Activated CD4-positive, alpha-beta T cell treated with anti-CD3 and anti-CD28 coated beads, Interleukin-2, amount 50 U/mL, for 4 hours (primary cell): ENCODE measurements at places on chromosomes 1 and 21.

GRCh38 chr1:113042285-113043143 is 30.5 kb upstream of the LRIG2 start:
- no peak for DNase-seq

- no peak for DNase-seq
Measured at GRCh38 chr1:22487781-22488180, 36.1 kb downstream of the ZBTB40 start.

DNA sequence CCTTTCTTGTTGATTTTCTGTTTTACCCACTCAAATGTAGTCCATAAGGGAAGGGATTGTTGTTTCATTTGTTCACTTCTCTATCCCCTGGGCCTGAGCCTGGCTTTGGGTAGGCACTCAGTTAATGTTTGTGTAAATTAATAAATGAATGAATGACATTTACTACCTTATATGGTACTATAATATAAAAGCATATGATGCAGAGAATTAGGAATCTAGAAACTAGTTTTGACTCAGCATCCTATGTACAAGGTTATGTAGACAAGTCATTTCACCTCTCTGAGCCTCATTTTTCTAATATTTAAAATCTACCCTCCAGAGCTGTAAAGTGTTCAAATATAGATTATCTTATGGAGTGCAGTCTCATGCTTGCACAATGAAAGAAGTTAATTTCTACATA is 68.9 kb upstream of the S1PR1 start:
- no peak for DNase-seq

DNA sequence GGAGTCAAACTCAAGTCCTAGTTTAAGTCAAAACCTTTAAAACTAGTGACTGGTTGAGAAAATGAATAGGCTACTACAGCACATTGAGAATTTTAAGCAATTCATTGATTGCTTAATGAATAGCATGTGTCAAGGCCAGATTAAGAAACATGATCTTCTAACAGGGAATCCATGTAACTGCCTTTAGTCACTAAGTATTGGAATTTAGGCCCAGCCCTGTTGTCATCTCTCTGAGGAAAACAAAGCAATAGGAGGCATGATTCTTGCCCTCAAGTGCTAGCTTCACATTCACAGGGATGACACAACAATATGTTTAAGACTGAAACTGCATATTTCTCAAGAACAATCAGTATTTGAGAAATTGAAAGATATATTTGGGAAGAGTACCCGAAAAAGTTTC is 70.0 kb upstream of the PTGS2 start:
- no peak for DNase-seq

DNA sequence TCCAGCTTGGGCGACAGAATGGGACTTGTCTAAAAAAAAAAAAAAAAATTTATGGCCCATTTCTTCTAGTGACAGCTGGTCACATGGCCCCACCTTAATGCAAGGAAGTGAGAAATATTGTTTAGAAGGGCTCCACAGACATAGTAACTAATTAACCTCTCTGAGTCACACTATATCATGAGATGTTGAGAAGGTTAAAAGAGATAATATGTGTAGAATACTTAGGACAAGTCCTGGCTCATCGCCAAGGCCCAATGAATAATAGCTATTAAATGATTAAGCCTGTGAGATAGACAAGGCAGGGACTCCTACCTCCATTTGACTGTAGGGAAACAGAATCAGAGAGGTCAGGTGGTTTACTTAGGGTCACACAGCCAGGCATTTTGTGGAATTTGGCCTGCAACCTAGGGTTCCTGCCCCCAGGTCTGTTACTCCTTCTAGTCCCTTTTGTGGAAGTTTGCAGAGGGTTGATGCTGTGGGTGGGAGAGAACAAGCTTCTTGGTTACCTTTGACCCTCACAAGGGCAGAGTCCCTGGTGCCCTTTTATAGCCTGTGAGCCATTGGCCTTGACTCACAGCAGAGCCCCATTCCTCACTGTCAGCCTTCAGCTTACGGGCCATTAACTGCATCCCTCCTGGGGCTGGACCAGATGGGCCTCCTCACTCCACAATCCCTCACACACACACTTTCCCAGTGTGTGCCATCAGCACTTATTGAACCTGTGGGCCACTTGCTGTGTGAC is 48.5 kb downstream of the OPRD1 start:
- no peak for DNase-seq

DNA sequence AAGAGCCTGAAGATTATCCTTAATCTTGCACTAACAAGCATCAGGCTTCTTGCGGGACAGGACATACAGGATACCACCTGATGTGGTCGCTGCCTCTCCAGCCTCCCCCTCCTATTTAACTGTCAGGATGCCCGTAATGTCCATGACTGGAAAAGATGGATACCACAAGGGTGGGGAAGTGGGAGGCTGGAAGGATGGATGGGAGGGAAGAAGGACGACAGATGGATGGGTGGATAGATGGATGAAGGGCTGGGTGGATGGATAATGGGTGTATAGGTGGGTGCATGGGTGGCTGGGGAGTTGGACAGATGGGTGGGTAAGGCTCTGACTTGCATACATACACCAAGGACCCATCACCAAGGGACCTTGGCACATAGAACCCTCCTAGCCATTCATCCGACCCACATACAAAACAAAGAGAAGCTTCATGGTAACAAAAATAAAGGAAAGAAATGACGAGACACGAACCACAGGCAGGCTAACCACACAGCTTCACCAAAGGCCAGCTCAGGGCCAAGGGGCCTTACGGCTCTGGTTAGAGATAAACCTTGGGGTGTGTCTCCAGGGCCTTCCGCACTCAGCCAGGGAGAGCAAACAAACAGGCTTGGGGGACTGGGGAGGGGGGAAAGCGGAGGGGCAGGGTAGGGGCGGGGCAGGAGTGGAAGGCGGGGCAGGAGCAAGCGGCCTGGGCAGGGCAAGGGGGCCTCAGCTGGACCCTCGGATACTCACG is 50.5 kb downstream of the HSPG2 start:
- DNase-seq, result no peak

DNA sequence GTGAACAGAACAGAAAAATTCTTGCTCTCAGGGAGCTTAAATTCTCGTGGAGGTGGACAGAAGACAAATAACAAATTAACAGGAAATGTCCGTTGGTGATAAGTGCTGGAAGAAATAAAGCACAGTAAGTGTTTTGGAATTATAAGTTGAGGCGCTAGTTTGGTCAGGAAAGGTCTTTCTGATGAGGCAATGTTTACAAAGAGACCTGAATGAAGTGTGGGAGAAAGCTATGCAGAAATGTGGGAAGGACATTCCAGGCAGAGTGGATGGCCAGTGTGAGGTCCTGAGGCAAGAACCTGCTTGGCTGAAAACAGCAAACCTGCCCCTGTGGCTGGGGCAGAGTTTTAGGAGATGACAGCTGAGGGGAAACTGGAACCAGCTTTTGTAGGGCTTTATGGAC is 23.3 kb downstream of the NGF start:
- no peak for DNase-seq

DNA sequence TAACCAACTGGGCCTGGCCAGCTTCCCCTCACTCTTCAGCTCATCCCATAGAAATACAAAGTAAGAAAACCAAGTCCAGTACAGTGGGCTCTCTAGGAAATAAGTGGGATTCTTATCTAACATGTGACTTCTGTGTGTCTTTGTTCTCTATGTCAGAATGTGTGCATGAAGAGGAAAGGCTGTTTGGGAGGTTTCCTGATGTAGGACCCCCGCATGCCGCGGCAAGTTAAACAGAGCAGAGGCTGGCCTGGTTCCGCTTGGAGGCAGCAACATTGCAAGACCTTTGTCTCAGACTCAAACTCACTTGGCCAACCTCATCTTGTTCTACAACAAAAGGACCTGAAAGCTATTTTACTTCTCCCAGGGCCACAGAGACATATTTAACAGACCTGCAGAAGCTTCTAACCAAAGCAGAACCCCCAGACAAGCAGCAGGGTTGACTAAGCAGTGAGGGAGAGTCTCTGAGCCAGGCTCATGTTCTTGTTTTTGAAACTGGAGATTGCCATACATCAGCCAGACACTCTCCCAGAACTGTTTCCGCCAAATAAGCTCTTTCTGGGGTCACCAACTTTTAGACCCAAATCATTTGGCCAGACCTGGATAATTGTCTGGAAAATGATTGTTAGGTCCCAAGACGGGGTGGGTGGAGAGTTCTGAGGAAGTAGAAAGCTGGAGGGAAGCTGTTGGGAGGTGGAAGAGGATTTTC is 6.2 kb downstream of the MTARC2 start:
- DNase-seq, result no peak

DNA sequence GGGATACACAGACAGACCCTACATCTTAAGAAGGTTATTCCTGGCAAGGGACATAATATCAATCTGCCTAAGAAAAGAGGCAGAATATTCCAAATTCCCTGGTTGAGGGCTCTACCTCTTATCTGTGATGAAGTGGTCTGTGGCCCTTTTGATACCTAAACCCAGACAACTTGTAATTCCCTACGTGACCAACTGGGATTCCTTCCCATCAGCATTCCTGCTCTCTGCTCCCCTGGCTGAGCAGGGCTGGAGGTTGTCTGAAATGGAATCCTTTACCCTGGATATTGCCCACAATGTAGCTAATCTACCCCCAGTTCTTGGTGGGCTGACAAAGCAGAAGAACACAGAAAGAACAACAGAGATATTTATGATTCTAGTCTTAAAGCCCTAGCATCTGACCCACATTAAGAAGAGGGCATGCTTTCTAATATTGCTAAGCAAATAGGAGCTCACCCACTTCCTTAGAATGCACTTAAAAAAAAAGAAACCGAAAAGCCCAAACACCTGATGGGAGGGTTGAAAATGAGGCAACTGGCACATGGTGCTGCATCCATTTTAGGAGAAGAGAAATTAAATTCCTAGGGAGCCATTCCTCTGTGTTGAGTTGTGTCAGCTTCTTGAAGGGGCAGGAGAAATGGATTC is 36.8 kb downstream of the GADD45A start:
- no peak for DNase-seq

GRCh38 chr1:169360415-169360814 is 7.2 kb downstream of the NME7 start:
- DNase-seq, result no peak

- DNase-seq, result no peak
Measured at GRCh38 chr1:163066686-163067085, 2.5 kb upstream of the RGS4 start.

DNA sequence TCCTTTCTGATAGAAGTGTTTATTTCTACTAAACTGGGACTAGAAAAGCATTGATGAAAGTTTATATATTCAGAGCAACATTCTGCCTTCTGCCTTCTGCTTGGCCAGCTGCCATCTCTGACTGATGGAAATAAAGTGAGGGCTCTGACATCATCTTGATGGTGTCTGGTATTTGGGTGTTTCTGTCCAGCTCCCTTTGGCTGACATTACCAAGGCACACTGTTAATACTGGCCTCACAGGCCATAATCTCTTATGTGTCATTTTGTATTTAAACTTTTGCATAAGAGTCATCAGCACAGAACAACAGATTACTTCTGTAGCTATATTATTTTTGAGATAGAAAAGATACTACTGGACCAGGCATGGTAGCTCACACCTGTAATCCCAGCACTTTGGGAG is 216.9 kb downstream of the RYR2 start:
- no peak for DNase-seq

DNA sequence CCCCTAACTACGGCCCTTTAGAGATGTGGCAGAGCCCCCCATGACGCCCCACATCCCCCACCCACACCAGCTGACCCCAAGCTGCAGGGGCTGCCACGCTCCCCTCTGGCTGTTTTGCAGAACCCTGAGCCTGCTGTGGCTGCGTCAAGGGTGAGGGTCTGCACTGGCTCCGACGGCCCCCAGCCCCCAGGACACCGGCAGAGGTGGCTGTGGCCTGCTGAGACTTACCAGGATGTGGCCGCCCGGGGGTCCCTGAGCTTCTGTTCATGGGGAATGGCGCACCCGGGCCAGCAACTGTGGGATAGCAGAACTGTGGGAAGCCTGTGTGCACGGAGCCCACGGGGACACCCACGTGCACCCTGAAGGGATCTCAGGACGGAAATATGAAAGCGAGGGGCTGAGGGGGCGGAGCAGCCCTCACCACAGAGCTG is 12.8 kb upstream of the RNF223 start:
- no peak for DNase-seq

- no peak for DNase-seq
Measured at GRCh38 chr1:10638559-10639005, 157.9 kb downstream of the CASZ1 start.

DNA sequence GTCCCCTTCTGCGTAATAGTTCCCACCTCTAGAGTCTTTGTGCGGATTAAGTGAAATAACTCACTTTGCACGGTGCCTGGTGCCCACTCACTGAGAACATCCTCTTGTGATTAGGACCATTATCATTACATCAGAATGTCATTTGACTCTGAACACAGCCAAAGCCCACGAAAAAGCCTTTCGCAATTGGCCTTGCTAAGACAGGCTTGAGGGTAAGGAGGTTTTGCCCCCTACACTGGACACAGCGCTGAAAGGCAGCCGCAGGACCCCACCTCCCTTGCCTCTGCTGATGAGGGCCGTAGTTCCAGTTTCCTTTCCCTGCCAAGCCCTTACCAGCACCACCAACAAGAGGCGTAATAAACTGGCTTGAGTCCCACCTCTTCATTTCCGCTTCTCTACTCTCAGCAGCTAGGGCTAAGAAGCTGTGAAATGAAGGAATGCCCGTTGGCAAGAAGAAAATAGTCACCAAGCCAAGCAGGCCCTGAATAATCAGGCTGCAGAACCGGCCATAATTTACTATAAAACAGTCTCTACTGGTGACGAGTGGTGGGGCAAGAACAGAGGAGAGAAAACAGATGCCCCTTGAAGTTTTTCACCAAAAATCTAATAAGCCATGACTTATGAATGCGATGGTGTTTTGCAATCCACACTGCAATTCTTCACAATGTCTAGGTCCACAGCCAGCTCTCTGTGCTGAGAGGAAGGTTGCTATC is 53.1 kb downstream of the SH3GLB1 start:
- no peak for DNase-seq

GRCh38 chr1:10692401-10693021 is 103.9 kb downstream of the CASZ1 start:
- peak; percentile 64 for DNase-seq

- DNase-seq, result peak; percentile 72
Measured at GRCh38 chr1:52702886-52703787, 5.0 kb upstream of the COA7 start.

DNA sequence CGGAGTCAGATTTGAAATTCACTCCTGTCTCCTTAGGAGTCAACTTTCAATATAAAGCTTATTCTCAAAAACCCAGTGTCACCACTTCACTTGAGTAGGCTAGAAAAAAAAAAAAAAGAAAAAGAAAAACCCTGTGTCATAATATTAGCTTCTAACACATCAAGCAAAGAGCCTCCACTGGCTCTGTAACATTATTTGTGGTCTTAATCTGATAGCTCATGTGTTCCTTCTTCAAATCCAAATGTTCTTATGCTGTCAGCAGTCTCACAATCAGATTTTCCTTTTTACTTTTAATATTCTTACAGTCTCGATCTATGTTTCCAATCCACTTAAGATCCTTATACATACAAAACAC is 26.1 kb upstream of the PSMG1 start:
- DNase-seq, result no peak

DNA sequence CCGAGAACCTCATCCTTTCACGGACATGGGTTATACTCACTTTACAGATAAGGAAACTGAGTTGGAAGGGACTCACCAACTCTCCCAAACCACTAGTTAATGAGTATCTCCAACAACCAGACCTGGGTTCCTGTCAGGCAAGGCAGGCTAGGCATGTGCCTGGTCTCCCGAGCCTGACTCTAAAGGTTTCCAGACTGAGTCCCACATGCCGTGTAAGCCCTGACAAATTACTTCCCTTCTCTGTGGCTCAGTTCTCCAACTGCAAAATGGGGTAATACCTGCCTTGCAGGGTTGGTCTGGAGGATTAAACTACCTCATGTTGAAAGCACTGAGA is 34.3 kb downstream of the SSBP3 start:
- no peak for DNase-seq
